ENCODE measurements at places on chromosomes 4 and X. TPM values are rescaled to one million over a fixed set of nuclear protein-coding genes. Genes with fewer than 3 reads are reported as not detected.

ZNF732 gene
- not detected for total RNA-seq

CTAG1A gene
- total RNA-seq: not detected

AFP gene
- 3,875 TPM for total RNA-seq

TEX11 gene
- total RNA-seq: 0.08 TPM

PAGE1 gene
- not detected for total RNA-seq
